ENCODE measurements at places on chromosomes 16 and 17. TPM values are rescaled to one million over a fixed set of nuclear protein-coding genes. Genes with fewer than 3 reads are reported as not detected.

- no peak for DNase-seq
- no peaks in the 10 kb centered on the region for H3K36me3 ChIP-seq
- H3K4me1 ChIP-seq, result no peaks in the 10 kb centered on the region
- no peaks in the 10 kb centered on the region for H3K27me3 ChIP-seq
- H3K27ac ChIP-seq, result no peak overlapping the region
Observed at GRCh38 chr16:51402785-51403184, 251.7 kb upstream of the SALL1 start.

- no peak for DNase-seq
- H3K27ac ChIP-seq, result peak overlapping the region; percentile 89
- no peaks in the 10 kb centered on the region for H3K36me3 ChIP-seq
- no peaks in the 10 kb centered on the region for H3K27me3 ChIP-seq
Observed at GRCh38 chr17:40978575-40979151, 5.5 kb downstream of the KRT40 start.

- peaks cover 20% of the 10 kb centered on the region for H3K36me3 ChIP-seq
- no peaks in the 10 kb centered on the region for H3K4me1 ChIP-seq
- H3K27me3 ChIP-seq, result no peaks in the 10 kb centered on the region
- no peak for DNase-seq
Observed at GRCh38 chr17:82396601-82397435, 21.3 kb upstream of the HEXD start.

- no peak overlapping the region for H3K27ac ChIP-seq
- H3K4me3 ChIP-seq, result no peak overlapping the region
- H3K4me1 ChIP-seq, result no peaks in the 10 kb centered on the region
- DNase-seq, result no peak
Observed at GRCh38 chr16:64278196-64278595, 843.7 kb downstream of the CDH11 start.

DNA sequence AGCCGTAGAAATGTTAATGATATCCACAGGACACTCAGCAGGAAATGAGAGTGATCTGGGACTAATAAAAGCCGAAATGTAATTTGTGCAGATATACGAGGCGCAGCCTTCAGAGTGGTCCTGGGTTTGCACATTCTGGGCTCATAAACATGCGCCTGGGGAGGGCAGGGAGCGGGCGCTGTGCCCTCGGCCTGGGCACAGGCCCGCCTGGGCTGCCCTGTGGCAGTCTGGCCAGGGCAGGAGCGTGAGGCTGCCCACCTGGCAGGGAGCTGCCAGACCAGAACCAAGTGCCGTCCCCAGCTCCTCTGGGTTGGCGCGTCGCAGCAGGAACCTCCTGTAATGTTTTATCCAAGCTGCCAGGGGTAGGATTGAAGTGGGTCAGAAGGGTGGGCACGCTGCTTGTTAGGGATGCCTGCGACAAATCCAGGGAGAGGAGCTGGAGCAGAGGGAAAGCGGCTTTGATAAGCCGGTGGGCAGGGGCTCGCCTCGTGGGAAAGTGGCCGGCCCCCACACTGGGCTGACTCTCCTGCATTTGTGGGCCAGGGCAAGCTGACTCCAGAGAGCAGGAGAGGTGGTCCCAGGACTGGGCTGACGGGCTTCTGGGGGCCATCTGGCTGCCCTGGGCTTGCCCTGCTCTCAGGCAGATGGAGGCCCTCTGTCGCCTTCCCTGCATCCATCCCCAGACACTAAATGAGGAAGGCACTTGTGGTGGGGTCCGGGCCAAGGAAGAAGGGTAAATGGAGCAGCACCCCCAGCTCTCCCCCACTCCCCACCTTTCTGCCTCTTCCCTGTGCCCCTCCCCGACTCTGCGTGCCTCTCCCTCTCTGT is 45.9 kb downstream of the SREBF1 start:
- peaks cover 46% of the 10 kb centered on the region for H3K4me1 ChIP-seq
- peaks cover 8% of the 10 kb centered on the region for H3K36me3 ChIP-seq
- H3K4me3 ChIP-seq, result no peak overlapping the region
- H3K27ac ChIP-seq, result peak overlapping the region; percentile 5
- no peaks in the 10 kb centered on the region for H3K27me3 ChIP-seq

CBLN1 gene
- total RNA-seq, result not detected

GRCh38 chr16:70523743-70524398 is at the start of gene SF3B3:
Gene SF3B3 (plus strand): TSS chr16:70523816. CDS start chr16:70526657, 2,841 bp downstream.
- peak; percentile 66 for DNase-seq
- peaks cover 40% of the 10 kb centered on the region for H3K4me1 ChIP-seq
- peaks cover 14% of the 10 kb centered on the region for H3K36me3 ChIP-seq
